ENCODE measurements at places on chromosomes 2 and 18. TPM values are rescaled to one million over a fixed set of nuclear protein-coding genes. Genes with fewer than 3 reads are reported as not detected.

TMEM198 gene
- total RNA-seq = 3.1 TPM

CFAP65 gene
- total RNA-seq = not detected

ALPP gene
- not detected for total RNA-seq

CASP10 gene
- total RNA-seq = 3.1 TPM

ICA1L gene
- total RNA-seq = 5.5 TPM

REG1A gene
- total RNA-seq = not detected

RESP18 gene
- total RNA-seq = not detected

SP140L gene
- 4.0 TPM for total RNA-seq

APCDD1 gene
- 7.9 TPM for total RNA-seq

NCKAP5 gene
- total RNA-seq = 0.15 TPM

CYP26B1 gene
- total RNA-seq = 1.3 TPM

HRH4 gene
- total RNA-seq = 0.10 TPM

ZC3H15 gene
- total RNA-seq = 47.4 TPM

PAX8 gene
- total RNA-seq = 0.34 TPM

MBP gene
- total RNA-seq = 85.8 TPM

CLASP1 gene
- 38.8 TPM for total RNA-seq

IL1R2 gene
- total RNA-seq = 0.57 TPM

WNT10A gene
- not detected for total RNA-seq

KCNE4 gene
- 0.74 TPM for total RNA-seq

ATOH8 gene
- total RNA-seq = 82.1 TPM

GPR39 gene
- not detected for total RNA-seq

FSHR gene
- total RNA-seq = not detected

CABLES1 gene
- 0.98 TPM for total RNA-seq

NCKAP1 gene
- total RNA-seq = 146 TPM

SLC4A3 gene
- total RNA-seq = 0.64 TPM

IL1RL2 gene
- total RNA-seq = 0.40 TPM

MZT2B gene
- total RNA-seq = 127 TPM

PROKR1 gene
- not detected for total RNA-seq

LDLRAD4 gene
- total RNA-seq = 13.9 TPM

GAL3ST2 gene
- total RNA-seq = not detected

KCNG2 gene
- total RNA-seq = 0.54 TPM

FEV gene
- total RNA-seq = not detected

CERKL gene
- not detected for total RNA-seq

APLF gene
- total RNA-seq = 4.3 TPM

ELOA2 gene
- not detected for total RNA-seq

NLRC4 gene
- total RNA-seq = 0.29 TPM

CYS1 gene
- 0.14 TPM for total RNA-seq

SERPINB2 gene
- not detected for total RNA-seq

TUBB8B gene
- not detected for total RNA-seq

DTNA gene
- 82.0 TPM for total RNA-seq
